ENCODE measurements at places on chromosomes 1 and 21. TPM values are rescaled to one million over a fixed set of nuclear protein-coding genes. Genes with fewer than 3 reads are reported as not detected.

DNA sequence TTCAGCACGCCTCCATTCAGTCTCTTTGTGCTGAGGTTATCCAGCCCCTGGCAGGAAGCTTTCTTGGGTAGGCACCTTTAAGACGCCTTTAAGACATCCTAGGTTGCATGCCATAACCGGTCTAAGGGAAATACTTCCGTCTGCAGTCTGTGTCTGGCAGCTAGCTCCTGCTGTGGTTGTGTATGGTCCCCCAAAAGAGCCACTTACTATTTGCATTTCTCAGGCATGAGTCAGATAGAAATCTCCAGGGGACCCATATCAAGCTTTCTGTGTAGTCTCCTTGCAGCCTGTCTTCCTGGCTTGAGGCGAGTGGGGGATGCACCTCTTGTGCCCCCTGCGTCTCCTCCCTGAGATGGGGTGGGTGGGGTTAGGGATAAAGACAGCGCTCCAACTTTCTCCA is 10.0 kb upstream of the RYR2 start:
- DNase-seq, result no peak

GRCh38 chr1:211734791-211735190 is 59.4 kb upstream of the NEK2 start:
- DNase-seq, result peak; percentile 52

- DNase-seq, result no peak
Measured at GRCh38 chr1:246907472-246907871, 24.3 kb downstream of the AHCTF1 start.

- no peak for DNase-seq
Measured at GRCh38 chr1:234474375-234474774, 4.6 kb downstream of the TARBP1 start.

DNA sequence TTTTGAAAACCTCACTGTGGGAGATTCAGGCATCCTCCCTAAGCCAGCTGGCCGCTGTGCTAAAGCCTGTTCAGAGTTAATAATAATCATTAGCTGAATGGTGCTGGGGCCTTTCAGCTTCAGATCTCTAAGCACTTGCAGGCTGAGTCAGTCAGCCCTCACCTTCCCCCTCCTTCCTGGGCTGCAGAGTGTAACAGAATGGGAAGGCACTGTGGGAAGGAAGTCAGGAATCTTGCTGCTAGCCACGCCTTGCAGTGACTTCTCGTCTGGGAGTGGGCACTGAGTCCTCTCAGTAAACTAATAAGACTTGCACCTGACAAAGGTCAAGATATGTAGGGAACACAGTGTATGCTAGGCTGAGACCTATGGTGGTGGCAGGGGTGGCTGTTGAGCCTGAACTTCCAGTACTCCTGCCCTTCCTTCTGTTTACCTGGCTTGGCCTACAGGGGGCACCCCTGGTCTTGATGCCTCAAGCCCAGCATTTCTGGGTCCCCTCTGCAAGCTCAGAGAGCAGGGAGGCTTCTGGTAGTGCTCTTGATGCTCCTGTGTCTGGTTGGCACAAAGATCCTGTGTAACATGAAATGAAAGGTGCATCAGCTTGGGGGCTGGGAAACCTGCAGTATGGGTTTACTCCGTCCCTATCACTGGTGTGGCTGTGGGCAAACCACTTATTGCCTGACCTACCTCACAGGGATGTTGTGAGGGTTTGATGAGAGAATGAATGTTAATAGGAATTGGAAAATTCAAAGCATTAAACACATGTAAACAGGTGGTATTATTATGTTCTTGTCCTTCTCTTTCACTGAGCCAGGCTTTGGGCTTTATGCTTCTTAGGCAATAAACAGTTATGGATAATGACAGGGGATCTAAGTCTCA is 6.0 kb downstream of the CYB561D1 start:
- DNase-seq, result no peak

DNA sequence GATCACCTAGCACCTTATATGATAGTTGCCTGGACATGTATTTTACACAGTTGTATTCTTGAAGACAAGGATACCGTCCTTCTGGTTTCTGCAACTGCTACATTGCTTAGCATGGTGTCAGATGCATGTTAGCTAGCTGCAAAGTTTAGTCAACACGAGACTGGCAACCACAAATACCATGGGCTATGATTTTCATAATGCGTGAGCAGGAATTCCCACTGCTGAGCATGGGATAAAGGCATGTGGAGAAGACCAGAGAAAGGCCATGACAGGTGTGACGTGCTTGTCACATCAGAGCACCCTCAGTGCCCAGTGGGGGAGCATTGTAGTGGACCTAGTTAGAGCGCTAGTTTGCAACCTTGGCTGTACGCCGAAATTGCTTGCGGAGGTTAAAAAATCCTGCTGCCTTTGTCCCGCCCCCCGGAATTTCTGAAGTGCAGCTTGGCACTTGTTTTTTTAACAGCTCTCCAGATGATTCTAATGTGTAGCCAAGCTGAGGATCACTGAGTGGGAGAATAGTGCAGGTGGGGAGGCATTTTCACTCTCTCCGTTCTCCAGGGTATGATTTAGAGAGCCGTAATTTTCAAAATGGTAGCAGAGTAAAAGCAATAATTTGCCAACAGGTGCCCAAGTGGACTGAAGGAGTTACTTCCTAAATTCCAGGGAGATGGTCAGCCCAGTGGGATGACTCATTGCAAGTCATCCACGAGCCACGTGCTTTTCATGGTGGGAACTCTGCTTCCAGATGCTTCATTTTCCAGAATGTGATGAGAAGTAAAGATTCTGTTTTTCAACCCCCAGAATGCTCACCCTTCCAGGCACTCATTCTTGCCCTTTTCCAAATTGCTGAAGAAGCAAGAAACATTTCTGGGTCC is 81.0 kb downstream of the CNIH3 start:
- no peak for DNase-seq

- DNase-seq, result no peak
Measured at GRCh38 chr1:60672449-60672848, 409.9 kb upstream of the NFIA start.

DNA sequence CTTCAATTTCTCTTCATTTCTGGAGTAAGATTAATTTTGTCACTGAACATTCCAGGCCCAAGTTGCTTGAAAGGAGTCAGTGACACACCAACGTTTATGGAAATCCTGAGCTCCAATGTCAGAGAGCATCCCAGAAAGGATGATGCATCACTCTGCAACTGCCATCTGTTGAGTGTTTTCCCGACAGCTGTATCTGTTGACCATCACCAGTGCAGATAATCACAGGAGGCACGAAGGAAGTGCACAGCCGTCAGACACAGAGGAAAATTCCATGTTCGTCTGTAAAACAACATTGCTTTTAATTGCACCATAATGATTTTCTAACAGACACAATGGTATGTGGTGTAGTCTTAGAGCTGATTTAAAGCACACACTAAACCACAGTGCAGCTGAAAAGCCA is 376.7 kb upstream of the ADGRL2 start:
- no peak for DNase-seq

GRCh38 chr1:24864370-24864777 is 65.7 kb downstream of the RUNX3 start:
- peak; percentile 18 for DNase-seq

DNA sequence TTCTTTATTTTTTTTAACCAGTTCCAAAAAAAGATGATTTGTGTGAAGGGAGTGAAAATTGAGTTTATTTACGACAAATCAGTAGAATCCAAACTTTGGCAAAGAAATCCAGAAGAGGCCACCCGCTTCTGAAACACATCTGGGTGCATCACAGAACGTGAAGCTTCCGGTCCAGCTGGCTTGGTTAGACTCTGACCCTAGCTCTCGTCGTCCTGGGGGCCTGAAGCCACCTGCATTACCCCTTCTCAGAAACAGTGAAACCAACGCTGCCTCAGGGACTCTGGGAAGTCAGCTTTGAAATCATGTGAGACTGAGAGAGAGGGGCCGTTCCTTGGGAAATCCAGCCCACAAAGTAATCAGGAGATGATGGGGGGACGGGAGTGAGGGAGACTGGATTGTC is 21.8 kb downstream of the AJAP1 start:
- no peak for DNase-seq

GRCh38 chr1:173057984-173058383 is 7.2 kb upstream of the TNFSF18 start:
- no peak for DNase-seq

GRCh38 chr21:42157606-42158310 is 61.2 kb upstream of the ABCG1 start:
- peak; percentile 28 for DNase-seq

DNA sequence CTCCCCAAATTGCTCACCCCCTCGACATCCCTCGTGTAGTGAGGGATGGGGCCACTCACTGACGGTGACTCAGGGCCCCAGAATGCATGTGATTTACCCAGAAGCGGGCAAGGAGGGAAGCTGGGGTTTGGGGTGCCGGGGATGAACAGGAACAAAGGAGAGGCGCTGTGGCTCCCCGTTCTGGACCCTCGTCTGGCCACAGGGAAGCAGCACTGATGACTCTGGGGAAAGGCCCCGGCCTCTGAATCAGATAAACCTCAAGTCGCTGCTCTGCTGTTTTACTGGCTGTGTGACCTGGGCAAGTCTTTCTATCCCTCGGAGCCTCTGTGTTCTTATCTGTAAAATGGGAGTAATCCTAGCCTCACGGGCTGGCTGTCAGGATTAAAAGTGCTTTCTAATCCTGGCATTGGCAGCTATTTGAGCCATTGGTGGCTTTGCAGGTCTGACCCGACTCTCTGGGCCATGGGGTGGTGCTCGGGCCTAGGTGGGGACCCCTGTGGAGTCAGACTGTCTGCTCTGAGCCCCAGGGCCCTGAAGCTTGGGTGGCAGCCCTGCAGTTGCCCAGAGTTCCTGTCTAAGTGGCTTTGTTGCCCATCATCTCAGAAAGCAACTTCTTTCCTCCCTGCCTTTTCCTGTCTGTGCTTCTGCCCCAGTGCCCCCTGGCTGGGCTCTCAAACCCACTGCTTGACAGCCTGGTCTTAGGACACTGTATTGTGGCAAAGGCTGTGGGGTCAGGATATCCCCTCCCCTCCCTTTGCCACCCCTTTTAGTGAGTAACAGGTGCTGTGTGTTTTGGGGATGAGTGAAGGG is 5.5 kb downstream of the TNFRSF1B start:
- DNase-seq, result no peak

DNA sequence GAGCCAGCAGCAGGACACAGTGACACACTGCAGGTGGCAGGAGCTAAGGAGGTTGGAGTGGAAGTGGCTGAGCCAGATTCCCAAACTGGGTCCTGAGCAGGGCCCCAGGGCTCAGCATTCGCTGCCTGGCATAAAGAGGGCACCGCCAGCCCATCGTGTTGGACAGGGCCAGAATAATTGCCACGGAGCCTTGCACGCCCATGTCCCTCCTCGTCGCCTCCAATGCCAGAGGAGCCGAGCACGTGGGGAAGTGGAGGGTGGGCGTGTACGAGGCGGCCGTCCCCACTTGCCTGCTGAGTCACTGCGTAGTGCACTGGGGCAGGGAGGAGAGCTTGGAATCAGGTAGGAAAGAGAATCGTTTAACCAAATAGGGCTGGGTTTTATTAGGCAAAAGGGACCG is 26.1 kb upstream of the LRRC47 start:
- no peak for DNase-seq

- DNase-seq, result no peak
Measured at GRCh38 chr1:36836196-36836883, 198.0 kb downstream of the GRIK3 start.

GRCh38 chr1:170619241-170620028 is 44.5 kb upstream of the PRRX1 start:
- no peak for DNase-seq

- no peak for DNase-seq
Measured at GRCh38 chr1:8167936-8168335, 141.8 kb upstream of the ERRFI1 start.

DNA sequence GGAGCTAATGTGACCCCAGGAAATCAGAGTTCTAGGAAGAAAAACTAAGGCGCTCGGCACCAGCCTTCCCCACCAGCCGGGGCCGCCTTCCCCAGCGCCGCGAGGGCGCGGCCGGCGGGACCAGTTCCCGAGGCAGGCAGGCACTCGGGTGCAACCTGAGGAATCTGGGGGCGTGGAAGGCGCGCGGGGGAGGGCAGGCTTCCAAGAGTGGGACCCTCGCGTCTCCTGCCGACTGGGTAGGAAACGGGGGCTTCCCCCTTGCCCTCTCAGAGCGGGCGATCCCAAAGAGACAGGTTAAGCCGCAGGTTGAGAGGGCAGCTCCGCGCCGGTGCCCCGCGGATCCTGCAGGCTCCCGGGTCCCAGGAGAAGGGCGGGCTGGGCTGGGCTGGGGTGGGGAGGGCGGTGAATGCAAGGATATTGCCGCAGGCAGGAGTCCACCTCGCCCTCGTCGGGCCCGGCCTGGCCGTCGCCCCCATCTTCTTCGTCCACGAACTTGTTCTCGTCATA is 431 bp downstream of the ARPC5 start:
- DNase-seq, result peak; percentile 71

- DNase-seq, result no peak
Measured at GRCh38 chr1:15764269-15764764, 5.7 kb downstream of the FBLIM1 start.

- no peak for DNase-seq
Measured at GRCh38 chr1:18721041-18721440, 90.4 kb downstream of the PAX7 start.

DNA sequence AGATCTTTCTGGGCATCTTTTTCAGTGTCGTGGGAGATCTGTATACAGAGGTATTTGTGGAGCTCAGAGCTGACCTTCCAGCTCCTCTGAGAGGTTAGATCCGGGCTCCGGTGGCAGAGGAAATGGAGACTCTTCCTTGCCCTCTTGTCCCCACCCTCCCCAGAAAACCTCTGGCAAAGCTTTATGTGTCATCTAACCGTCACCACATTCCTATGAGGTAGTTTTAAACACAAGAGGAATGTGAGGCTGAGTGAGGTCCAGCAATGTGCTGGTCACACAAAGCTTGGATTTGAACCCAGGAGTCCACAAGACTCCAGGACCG is 1.2 kb downstream of the CD160 start:
- DNase-seq, result no peak

DNA sequence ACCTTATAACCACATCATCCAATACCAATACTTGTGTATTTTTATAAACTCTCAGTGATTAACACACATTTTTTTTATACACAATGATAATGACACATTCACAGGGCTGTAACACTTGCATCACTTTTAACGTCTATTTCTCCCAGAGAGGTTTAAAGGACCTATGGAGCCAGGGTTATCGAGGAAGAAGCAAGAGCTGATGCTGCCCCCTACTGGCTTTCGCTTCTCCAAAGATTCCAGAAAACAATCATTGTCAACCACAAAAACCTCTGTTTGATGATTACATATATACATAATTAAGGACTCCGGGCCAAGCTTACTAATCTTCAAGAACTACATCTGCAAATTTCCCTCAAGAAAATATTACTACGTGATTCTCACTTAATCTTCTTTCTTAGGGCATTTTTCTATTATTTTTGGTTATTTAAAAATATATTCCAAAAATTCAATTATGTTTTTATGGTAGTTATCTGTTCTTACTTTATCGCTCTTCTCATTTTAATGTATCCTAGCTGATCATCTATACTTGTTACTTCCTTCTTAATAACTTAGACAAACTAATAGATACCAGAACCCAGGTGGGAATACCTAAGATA is 214.5 kb downstream of the VAV3 start:
- peak; percentile 66 for DNase-seq

KCNJ6 gene
- total RNA-seq, result not detected

IPP gene
- total RNA-seq, result 19.6 TPM

CELF3 gene
- total RNA-seq, result not detected

KRTAP12-2 gene
- not detected for total RNA-seq

SPRR2G gene
- total RNA-seq, result not detected

PRAMEF7 gene
- not detected for total RNA-seq

KIF2C gene
- 3.5 TPM for total RNA-seq

KLHL20 gene
- total RNA-seq, result 28.8 TPM

SMG7 gene
- 83.7 TPM for total RNA-seq

MAP7D1 gene
- 68.3 TPM for total RNA-seq

OR2L8 gene
- total RNA-seq, result not detected

TCEA3 gene
- total RNA-seq, result 50.2 TPM

RIPPLY3 gene
- total RNA-seq, result 0.18 TPM
